ENCODE measurements at places on chromosomes 11 and 22.

GRCh38 chr22:23220485-23221350 lies 40.4 kb downstream of the BCR start:
- no peak for DNase-seq

DNA sequence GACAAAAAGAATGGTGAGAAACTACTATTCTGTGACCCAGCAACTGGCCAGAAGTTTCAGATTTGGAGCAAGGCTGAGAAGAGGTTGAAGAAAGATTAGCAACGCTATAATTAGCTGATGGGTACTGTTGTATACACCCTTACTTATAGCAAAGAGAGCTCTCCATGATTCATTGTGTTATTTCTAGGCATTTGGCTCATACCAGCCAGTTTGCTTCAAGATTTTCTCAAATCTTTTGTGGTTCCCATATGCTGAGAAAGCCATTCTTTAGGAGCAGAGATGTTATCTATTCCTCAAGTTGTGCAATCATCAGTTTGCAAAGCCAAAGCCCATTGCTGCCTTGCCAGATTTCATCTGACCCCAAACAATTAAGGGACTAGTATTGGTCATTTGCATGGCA lies 179.4 kb downstream of the ETS1 start:
- no peak for DNase-seq

DNA sequence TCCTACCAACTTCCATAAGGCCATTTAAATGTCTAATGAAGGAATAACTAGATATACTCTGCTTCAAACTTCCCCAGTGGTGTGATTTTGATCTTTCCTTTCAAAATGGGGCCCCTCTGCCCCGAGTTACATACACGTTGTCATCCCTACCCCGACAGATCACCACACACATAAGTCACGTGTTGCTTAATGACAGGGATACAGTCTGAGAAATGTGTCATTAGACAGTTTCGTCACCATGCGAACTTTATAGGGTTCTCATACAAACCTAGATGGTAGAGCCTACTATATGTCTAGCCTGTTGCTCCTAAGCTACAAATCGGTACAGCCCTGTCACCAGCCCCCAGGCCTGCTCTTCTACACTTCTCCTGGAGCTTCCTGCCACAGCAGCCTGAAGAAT lies 49.8 kb upstream of the SCUBE2 start:
- DNase-seq, result no peak

DNA sequence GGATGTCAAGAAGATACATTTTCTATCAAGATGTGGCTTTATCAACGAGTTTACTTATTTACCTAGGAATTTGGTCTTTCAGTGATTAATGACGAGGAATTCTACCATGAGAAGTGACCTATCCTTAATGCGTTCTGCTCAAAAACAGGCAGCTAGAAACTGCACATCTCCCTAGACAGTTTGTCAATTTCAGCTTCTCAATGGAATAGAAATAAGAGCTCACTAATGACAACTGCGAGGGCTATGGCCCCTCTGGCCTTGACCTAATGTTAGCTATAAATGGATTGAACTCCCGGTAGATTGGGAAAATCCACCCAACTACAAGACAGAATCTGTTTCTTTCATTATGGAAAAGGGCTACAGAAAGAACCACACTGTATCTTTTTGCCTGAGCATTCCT lies 223.4 kb downstream of the CADM1 start:
- no peak for DNase-seq

GRCh38 chr11:126888115-126888712 lies 112.4 kb downstream of the KIRREL3 start:
- no peak for DNase-seq

GRCh38 chr22:21587803-21588611 lies 20.5 kb downstream of the UBE2L3 start:
- DNase-seq, result no peak

Data from activated T-cell treated with anti-CD3 and anti-CD28 coated beads for 1 hour (primary cell).